Right lobe of liver (tissue), 6 donors: ENCODE measurements at places on chromosomes 12 and 14.

DNA sequence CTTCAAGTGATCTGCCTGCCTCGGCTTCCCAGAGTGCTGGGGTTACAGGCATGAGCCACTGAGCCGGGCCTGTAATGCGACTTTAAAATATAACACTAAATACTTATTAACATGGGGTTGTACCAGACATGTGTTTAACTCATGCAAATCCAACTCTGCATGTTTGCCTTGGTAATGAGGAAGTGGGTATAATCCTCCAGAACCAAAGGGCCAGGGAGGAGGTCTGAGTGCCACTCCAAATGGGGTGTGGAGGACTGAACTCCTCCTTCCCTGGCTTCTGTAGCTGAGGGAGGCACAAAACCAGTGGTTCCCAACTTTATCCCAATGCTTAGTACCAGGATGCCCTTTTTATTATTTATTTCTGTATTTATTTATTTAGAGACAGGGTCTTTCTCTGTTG is 61.6 kb upstream of the MED13L start:
- no peak for DNase-seq

DNA sequence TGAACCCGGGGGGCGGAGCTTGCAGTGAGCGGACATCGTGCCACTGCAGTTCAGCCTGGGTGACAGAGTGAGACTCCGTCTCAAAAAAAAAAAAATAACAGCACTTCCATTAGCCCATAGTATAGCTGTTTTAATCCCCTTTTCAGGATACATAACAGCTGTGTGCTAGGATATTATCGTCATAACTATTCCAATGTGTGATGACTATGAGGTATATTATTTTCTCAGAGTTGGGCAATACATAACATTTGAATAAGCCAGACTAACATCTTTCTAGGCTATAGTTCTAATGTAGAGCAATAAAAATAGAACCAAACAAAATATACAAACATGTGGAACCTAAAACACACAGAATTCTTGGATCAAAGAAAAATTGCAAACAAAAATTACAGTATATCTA is 57.1 kb downstream of the MARK3 start:
- DNase-seq: no peak

DNA sequence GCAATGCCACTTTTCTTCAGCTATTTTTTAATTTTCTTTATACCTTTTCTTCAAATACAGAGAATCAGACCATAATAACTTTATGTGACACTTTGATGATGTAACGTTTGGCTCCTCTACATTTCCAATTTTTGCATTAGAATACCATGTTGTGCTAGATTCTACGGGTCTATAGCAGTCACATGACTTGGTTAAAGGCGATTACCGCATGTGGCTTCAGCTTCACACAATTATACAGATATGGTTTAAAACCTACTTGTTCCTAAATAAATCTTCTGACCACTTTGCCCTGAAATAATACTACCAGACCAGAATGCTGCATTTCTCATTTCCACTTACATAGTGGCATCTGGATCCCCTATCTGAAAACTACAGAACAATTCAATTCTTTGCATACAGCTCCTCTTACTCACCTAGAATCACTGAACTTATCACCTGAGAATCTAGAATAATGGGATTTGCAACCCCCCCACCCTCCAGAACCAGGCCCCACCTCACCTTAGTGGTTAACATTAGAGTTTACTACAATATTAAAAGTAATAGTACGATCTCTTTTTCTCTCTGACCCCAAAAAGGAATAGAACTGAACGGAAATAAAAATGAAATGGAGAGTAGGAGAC is 1.3 kb downstream of the MAX start:
- no peak for DNase-seq

DNA sequence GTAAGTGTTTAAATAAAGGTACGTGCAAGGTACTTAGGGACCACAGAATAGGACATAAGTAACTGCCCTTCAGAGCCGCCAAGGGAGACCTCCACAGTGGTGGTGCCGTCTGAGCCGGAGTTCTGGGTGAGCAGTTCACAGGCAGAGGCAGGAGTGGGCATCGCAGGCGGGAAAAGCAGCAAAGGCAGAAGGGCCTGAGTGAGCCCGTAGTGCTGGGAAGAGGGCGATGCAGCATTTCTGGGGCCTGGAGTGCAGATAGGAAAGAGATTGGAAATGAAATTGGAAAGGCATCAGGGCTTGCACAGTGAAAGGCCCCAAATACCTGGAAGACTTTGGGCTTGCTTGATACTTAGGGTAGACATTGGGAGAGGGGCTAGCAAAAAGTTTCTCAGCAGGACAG is 32.9 kb downstream of the EVL start:
- DNase-seq: no peak

- DNase-seq: no peak
Observed at GRCh38 chr12:107400686-107401447, 284.7 kb upstream of the PWP1 start.

DNA sequence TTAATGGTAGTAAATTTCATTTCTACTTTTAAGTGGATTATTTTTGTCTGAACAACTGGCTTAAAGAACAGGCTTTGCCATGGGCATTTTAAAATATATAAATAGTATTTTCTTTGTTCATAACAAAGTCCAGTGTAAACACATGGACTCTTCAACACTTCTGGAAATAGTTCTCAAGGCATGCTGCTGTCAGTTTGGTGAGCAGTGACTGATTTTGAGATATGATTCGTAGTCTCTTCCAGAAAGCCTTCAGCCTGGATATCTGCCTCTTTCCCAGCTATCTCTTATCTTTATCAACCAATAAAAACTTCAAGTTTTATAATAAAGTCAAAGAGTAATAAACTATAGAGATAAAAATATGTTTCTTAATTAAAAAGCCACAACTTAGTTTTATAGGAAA is 110.7 kb downstream of the NAV3 start:
- no peak for DNase-seq

DNA sequence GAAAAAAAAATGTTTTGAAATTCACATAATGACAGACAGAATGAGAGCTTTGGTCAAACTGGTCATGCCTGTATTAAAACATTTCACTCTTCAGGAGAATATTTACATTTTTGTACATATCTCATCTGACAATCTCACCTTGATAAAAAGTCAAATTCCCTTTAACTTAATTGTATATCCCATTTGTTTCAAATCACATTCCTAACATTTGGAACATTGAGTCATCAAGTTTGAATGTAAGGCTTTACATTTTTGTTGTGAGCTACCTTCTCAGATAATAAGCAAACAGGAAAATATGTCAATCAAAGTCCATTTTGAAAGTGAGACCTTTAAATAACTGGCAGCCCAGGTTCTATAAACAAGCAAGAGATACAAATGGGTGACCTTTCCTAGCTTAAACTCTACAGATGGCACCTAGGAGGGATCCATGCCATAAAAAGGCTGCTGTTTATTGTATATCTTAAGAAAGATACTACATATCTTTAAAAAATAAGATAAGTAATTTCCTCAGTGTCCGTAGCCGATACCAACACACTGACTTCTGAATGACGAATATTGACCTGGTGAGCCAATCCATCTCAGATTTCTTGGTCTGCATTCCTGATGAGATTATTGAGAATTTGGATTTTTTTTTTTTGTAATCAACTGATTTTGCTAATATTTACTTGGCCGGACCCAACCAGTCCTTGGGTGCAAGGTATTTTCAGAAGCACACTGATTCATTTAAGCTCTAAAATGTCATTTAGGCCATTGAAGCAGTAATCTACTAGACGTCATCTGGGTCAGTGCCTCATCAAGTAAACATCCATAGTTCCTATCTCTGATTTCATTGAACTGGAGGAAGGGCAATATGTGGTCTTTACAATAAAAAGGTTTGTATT is 259.6 kb downstream of the BTG1 start:
- no peak for DNase-seq

DNA sequence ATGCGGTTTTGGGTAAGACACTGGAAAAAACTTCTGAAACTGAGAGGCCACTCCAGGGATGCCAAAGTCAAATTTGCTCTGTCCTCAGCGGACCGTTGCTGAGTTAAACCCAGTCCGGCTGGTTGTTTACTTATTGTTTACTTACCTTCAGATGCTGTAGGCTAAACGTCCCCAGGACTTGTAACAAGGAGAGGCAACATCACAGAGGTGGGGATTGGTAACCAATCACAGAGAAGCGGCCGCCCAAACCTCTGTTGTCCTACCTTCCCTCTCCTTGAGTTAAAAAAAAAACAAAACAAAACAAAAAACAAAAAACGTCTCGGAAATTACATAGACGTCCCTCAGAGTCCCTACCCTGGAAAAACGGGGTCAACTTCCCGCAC is 380 bp downstream of the ANO2 start:
- DNase-seq: no peak

DNA sequence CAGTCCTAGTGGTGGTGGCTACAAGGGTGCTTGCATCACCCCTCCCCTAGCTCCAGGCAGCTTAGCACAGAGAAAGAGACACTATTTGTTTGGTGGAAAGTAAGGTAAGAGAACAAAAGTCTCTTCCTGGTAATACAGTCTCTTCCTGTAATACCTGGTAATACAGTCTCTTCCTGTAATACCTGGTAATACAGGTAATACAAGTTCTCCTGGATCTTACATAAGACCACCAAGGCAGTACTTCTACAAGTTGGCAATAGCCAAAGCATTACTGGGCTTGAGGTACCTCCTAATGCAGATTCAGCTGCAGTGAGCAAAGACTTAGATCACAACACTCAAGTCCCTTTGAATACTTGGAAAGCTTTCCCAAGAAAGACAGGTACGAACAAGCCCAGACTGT is 77.0 kb downstream of the CATSPERB start:
- DNase-seq: no peak

GRCh38 chr12:127509066-127509778 is 757.7 kb upstream of the TMEM132C start:
- no peak for DNase-seq

DNA sequence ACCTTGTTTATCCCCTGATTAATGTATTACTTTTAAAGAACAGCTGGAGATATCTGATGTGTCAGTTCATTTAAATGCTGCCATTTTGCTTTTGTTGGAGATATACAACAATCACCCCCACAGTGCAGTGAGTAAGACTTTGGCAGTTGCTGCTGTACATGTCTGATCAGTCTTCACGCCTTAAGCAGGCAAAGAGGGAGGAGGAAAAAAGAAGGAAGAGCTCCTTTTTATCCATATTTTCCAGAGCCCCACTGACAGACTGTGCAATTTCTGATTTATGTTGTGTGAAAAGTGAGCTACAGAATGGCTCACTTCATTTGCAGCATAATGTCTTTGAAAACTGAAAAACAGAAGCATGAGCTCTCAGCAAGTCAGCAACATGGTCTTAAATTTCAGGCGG is 319.7 kb upstream of the LRIG3 start:
- DNase-seq: no peak

DNA sequence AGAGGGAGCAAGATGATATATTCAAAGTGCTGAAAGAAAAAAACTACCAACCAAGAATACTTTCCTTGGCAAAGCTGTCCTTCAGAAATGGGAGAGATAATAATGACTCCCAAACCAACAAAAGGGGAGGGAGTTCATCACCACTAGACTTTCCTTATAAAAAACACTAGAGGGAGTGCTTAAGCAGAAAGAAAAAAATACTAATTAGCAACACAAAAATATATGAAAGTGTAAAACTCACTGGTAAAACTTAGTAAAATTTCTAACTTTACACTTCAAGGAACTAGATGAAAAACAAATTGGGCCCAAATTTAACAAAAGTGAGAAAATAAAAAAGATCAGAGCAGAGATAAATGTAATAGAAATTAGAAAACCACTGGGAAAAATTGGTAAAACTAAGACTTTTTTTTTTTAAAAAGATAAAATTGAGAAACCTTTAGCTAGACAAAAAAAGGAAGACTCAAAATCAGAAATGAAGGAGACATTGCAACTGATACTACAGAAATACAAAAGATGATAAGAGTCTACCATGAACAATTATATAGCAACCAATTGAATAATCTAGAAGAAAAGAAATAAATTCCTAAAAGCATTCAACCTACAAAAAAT is 60.4 kb upstream of the FAR2 start:
- no peak for DNase-seq

DNA sequence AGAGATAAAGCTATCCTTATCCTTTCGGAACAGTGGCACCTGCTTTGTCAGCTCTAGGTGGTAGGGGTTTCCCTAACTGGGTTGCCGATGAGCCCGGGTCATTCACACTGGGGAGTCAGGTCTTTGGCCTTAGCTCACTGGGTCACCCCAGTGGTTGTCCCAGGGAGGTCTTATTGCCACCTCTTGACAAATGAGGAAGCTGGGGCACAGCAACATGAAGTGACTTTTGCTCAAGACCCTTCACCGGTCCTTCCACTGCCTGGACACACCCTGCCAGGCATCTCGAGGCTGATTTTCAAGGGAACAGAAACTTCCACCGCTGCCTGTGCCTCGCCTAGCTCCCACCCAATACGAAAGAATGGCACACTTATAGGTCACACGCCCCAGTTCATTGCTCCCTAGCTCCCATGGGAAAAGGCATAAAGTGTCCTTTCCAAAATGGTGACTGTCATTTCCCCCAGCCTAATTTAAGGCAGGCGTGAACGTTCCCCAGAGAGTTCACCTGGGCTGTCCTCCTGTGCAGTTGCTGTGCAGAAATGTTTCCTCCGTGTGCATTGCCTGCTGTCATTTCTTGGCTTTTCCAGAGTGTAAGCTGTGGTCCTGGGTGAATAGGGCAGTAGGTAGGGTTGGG is 156.1 kb upstream of the CCND2 start:
- DNase-seq: no peak

DNA sequence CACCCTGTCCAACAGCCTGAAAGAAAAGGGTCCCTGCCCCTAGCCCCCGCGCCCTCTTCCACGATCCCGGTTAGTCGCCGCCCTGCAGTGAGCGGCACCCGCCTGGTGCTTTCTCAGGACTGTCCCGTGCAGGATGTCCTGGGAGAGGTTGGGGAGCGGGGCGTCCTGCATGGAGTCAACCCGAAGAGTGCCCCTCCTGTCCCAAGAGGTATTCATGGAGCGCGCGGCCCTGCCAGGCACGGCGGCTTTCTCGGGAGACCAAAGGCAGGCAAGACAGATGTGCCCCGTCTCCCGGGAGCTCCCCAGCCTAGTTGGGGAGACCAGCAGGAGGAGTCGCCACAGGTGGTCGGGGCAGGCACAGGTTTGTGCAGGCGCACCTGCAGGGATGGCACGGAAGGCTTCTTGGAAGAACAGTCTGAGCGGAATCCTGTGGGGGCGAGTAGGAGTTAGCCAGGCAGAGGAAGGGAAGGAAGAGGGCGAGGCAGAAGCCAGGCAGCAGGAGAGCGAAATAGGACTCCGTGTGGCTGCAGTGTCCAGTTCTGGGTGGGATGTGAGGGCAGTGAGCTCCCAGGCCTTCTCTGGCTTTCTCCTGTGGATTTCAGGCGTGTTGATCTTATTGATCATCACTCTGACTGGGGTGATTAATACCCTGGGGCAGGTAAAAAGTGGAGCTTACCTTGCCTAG is 723 bp downstream of the SIVA1 start:
- no peak for DNase-seq

GRCh38 chr12:74626397-74626796 is 88.8 kb downstream of the ATXN7L3B start:
- no peak for DNase-seq

GRCh38 chr12:68559246-68559645 is 51.5 kb upstream of the RAP1B start:
- DNase-seq: no peak
